ENCODE measurements at places on chromosomes 7 and 10.

DNA sequence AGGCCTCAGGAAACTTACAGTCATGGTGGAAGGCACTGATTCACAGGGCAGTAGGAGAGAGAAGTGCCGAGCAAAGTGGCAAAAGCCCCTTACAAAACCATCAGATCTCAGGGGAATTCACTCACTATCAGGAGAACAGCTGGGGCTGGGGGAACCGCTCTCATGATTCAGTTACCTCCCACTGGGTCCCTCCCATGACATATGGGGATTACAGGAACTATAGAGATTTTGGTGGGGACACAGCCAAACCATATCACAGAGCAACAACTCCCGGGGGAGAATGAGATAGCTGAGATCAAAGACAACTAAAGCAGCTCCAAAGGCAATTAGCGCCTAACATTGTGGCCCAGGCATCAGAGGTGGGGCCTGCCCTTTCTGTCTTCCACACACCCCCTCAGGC, 85.4 kb upstream of the VOPP1 start:
- no peak for DNase-seq

DNA sequence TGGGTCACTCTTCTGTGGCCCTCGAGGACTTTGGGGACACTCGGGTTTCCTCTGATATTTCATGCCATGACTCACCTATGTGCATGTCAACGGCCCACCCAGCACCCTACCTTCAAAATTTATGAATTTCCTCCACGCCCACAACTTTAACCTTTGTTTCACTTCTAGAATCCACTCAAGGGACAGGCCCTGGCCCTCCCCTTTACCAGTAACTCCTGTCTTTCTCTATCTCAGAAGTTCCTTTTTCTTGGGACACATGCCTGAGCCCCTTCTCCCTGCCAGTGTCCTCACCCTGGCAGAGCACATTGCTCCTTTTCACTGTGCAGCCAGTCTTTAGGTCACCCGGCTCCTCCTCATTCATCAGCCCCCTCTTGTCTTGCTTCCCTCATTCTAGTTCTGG, 282.5 kb upstream of the KLF6 start:
- no peak for DNase-seq

DNA sequence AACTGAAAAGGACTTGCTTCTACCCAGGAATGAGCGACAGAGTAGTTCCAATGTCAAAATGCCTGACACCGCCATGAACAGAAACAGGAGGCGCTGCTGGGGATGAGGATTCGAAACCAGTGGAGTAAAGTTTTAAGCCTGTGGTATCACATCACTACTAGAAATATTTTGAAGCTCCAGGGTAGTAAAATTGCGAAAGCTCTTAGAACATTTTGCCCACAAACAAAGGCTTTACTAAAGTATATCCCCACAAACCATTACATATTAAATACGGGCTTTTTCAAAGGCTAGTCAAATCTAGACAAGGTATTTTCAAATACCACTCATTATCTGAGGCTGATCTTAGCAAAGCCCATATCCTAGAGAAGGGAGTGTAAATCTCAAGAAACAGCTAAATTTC, 2.4 kb downstream of the PRDX3 start:
- no peak for DNase-seq

GRCh38 chr7:156105337-156106106, 293.3 kb upstream of the SHH start:
- no peak for DNase-seq

DNA sequence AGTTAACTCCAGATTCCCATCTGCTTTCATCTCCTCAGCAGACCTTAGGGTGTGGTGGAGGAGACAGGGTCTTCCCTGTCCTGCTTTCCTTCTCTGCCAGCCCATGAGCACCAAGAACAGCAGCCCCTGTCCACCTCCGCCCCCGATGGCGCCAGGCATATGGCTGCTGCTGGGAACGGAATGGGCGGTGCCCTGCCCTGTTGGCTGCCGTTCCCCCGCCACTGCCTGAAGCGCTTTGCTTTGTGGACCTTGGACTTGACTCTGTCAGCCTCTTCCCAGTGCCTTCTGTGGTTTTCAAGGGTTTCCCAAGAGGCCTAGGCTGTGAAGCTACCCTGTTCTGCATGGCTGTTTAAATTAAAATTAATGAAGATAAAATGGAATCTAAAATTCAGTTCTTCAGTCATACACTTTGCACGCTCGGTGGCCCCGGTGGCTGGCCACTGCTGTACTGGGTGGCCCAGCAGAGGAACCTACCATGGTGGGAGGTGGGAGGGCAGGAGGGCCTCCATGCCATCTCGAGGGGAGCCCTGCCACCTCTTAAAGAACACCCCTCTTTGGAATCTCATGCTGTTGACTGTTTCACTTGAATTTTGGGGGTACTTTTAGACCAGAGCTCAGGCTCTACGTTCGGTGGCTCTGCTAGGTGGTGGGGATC, 78.7 kb downstream of the NKX6-2 start:
- DNase-seq = no peak

GRCh38 chr7:73434701-73435069, 1.1 kb downstream of the FZD9 start:
- DNase-seq = no peak

GRCh38 chr7:141221007-141221612, 147.2 kb downstream of the TMEM178B start:
- no peak for DNase-seq

GRCh38 chr7:1227814-1228544, 4.7 kb upstream of the UNCX start:
- no peak for DNase-seq

DNA sequence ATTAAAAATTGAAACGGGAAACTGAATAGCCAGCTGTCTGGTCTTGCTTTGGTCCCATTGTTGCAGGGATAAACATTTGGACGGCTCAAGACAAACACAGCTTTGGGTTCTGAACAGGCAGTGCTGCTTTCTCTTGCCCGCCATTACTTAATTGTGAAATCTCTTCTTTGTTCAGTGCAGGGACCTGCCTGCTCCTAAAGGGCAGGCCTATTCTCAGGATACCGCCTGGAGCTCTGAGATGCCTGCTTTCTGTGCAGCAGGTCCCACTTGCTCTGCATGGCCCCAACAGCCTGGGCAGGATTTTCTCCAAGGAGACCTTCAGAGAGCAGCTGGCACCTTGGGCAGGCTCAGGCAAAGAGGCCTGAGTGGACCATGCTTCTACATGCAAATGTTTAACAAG, 237.6 kb downstream of the KCNMA1 start:
- DNase-seq = no peak

- DNase-seq = no peak
Observed at GRCh38 chr10:69957886-69958555, 94.6 kb upstream of the MACROH2A2 start.

GRCh38 chr7:82291931-82292330, 151.6 kb downstream of the CACNA2D1 start:
- no peak for DNase-seq

- no peak for DNase-seq
Observed at GRCh38 chr10:132849546-132850031, 63.6 kb upstream of the NKX6-2 start.

DNA sequence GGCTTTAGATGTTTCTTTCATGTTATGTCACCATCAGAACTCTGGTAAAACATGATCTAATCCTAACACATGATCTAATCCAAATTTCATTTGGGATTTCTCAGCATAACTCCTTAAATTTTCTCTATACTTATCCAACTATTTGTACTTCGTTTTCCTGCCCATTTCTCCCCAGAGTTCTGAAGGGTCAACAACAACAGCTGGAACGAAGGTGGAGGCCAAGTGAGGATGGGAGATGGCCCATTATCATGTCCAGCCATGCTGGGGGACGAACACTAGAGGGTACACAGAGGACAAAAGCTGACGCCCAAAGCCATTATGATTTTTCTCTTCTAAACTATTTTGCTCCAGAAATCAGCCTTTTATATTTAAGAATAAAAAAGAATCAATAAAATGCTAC, 185.4 kb downstream of the DOCK4 start:
- no peak for DNase-seq

- no peak for DNase-seq
Observed at GRCh38 chr7:5394264-5395105, 29.1 kb downstream of the TNRC18 start.

- DNase-seq = peak; percentile 31
Observed at GRCh38 chr7:142873281-142873784, 12.2 kb downstream of the TRPV6 start.

DNA sequence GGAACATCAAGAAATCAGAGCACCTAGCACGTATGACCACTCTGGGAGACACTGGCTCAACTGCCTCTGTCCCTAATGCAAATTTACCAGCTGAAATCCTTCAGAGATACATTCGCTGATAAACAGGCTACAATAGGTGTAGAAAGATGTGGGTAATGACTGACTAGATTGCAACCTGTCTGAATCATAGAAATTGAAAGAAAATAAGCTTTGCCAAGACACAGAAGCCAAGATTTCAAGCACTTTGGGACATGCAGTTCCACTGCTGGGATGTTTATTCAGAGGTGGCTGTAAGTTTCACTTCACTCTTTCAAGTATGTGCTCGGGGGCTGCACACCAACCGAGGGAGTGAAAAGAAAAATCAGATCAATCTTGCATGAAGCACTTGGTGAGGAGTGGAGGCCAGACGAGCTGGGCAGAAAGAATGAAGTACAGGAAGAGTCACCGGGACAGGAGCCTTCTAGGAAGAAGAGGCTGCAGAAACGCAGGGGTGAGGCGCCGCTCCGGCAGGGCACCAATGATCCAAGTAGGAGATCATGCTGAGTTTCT, 276.7 kb downstream of the PARD3 start:
- no peak for DNase-seq

DNA sequence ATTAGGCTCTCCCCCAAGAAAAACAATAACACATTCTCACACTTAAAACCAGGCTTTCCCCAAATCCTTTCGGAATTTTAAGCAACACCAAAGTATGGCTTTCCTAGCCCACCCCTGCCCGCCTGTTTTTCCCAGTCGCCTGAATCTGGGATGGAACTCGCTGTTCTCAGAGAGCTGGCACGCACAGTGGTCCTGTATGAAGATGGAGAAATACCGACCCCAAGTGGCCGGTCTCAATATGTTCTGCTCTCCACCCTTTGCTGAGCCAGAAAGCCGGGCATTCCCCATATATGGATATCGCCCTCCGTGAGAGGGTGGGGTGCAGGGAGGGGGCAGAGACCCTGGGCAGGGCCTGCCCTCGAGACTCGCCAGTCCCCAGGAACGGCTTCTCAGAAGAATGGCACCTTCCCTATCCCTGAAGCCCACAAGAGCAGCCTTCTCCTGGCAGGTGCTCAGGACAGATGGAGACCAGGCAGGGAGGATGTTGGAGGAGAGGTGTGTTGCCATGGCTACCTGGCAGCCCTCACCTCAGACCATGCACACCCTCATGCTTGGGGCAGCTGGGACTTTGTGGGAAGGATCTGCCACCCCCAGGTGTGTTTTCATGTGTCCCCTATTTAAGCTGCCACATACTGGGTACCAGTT, 3.4 kb downstream of the TACR2 start:
- no peak for DNase-seq

DNA sequence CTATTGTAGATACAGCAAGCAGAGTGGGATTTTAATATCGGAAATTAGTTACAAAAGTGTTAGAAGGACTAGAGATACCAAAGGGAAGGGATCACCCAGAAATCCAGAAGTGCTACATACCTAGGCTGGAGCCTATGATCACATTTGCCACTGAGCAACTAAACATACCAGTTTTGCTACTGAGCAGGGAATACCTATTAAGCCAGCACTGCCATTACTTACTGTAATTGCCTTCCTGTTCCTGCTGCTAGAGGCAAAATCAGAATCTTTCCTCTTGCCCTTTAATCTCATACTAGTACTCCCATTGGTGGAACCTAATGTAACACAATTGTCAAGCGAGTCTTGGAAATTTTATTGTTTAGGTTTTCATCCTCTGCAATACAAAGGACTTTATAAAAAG, 121.7 kb downstream of the ATRNL1 start:
- DNase-seq = no peak

GRCh38 chr10:52853704-52854103, 81.1 kb upstream of the MBL2 start:
- no peak for DNase-seq

GRCh38 chr10:35336921-35337823, 863 bp downstream of the CCNY start:
- no peak for DNase-seq

DNA sequence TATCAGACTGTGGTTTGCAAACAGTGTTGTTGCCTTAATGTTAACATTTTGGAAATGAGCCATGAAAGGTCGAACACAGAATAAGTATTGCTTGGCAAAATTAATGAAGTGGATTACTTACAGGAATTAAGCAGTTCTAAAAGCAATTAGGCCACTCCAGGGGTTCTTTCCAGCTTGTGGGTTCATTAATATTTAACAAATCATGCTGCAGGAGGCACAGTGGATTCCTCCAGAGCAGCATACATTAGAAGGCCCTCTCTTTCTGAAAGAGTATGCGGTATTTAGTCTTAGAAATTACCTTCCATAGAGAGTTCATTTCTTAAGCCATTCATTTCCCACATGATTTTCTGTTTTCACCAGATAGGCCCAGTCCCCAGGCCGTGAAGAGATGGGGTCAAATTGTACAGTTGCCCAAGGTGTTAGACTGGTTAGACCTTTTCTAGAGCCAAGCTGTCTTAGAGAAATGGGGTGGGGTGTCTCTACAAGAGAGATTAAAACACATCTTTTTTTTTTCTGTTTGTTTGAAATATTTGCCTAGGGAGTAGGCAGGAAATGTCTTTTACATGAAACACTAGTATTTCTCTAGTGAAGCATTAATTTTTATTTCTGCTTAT, 40.0 kb upstream of the AGR3 start:
- no peak for DNase-seq

DNA sequence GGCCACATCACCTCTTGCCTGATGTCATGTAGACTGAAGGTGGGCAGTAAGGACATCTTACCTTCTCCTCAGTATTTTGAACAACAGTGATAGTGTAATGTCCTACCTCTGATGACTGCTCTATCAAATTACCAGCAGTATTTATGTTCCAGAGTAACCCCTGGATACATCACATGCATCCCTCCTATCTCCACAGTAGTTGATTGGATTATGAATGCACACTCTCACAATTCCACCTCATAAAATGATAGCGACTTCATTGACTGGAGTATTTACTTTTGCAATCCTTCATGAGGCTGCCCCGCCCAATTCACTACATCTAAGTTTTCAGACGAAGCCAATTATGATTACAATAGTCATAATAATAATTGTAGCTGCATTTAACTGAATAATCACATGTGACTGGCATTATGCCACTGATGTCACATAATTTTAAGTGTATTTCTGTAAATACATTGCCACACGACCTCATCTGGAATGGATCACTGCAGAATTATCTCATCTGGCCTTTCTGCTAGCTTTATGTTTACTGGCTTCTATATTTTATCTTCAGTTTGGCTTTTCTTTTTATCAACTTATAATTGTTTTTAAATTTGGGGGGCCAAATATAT, 268.9 kb downstream of the SLC25A13 start:
- no peak for DNase-seq

- no peak for DNase-seq
Observed at GRCh38 chr7:1586827-1587705, 17.2 kb upstream of the PSMG3 start.

GRCh38 chr7:156659961-156660360, 19.4 kb downstream of the RNF32 start:
- DNase-seq = no peak

- DNase-seq = peak; percentile 9
Observed at GRCh38 chr10:5447611-5448071, 35.3 kb downstream of the NET1 start.

- DNase-seq = no peak
Observed at GRCh38 chr7:155259866-155260497, 37.7 kb upstream of the INSIG1 start.

GRCh38 chr10:110304394-110304779, 333 bp downstream of the SMNDC1 start:
- no peak for DNase-seq
